Upper lobe of right lung (tissue), 1 donor: ENCODE measurements at places on chromosomes 4 and X. TPM values are rescaled to one million over a fixed set of nuclear protein-coding genes. Genes with fewer than 3 reads are reported as not detected.

Gene HS6ST2
- total RNA-seq, result 0.87 TPM

Gene DCHS2
- total RNA-seq, result 0.32 TPM

Gene RBM46
- total RNA-seq, result not detected

Gene ASB12
- 0.32 TPM for total RNA-seq

Gene ZAR1
- 0.55 TPM for total RNA-seq

Gene HOPX
- total RNA-seq, result 520 TPM

Gene ADH4
- 0.38 TPM for total RNA-seq

Gene GALNT7
- total RNA-seq, result 22.3 TPM

Gene TBC1D9
- 39.5 TPM for total RNA-seq

Gene ARHGEF38
- 15.5 TPM for total RNA-seq

Gene NLGN3
- 0.69 TPM for total RNA-seq

Gene MAGEB1
- not detected for total RNA-seq

Gene SPACA5
- total RNA-seq, result not detected

Gene PPARGC1A
- total RNA-seq, result 14.2 TPM

Gene TENM3
- total RNA-seq, result 5.6 TPM
